SJCRH30 (cell line): ENCODE measurements at places on chromosomes 6 and 20.

- DNase-seq: no peak
Measured at GRCh38 chr6:167396068-167396658, 71.3 kb downstream of the TTLL2 start.

DNA sequence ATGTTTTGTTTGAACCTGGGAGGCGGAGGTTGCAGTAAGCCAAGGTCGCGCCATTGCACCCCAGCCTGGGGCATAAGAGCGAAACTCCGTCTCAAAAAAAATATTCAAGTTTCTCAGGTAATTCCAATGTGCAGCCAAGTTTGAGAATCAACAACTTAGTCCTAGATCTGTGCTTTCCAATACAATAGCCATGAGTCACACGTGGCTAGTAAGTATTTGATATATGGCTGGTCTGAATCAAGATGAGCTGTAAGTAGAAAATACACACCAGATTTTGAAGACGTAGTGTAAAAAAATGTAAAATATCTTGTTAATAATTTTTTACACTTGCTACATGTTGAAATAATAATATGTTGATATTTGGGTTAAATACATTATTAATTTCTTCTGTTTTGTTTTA lies 35.0 kb upstream of the BTBD3 start:
- no peak for DNase-seq

GRCh38 chr6:142679907-142680700 lies 264.9 kb downstream of the HIVEP2 start:
- DNase-seq: no peak

DNA sequence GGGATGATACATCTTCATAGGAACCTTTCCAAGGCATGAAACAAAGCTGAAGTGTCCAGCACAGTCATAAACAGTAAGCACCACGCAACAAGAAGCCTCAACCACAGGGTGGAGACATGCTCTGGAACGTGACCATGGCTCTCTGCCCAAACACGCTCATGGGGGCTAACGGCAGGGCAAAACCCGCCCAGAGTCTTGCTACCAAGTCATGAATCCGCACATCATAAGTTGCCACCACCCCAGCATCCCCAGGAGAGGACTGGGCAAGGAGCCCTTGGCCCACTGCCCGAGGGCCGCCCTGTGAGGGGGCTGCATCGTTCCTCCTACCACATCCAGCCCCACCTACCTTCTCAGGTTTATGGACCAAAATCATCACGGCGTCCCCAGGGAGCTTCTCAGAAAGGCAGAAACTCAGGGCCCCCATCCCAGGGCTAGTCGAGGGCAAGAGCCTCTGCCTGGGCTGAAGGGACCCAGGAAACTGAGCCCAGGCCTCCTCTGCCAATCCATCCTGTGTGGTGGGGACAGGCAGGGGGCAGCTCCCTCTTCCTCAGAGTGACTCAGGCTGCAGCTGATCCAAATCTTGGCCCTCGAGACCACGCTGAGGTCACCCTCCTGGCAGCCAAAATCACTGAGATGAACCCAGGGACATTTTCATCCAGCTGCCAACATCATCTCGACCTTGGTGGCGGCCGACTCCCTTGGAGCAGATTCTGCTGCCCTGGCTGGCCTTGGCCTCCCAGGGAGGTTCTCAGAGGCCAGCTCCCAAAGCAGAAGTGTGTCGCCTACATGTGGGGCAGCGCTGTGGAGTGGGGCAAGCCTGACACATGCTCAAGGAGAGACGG lies 42.6 kb downstream of the BMP7 start:
- DNase-seq: peak; percentile 80
